Posterior vena cava (tissue), 2 donors: ENCODE measurements at places on chromosomes 11 and 22.
A peak's percentile ranks its signal among the peaks of the same experiment; 100 is the strongest.

DNA sequence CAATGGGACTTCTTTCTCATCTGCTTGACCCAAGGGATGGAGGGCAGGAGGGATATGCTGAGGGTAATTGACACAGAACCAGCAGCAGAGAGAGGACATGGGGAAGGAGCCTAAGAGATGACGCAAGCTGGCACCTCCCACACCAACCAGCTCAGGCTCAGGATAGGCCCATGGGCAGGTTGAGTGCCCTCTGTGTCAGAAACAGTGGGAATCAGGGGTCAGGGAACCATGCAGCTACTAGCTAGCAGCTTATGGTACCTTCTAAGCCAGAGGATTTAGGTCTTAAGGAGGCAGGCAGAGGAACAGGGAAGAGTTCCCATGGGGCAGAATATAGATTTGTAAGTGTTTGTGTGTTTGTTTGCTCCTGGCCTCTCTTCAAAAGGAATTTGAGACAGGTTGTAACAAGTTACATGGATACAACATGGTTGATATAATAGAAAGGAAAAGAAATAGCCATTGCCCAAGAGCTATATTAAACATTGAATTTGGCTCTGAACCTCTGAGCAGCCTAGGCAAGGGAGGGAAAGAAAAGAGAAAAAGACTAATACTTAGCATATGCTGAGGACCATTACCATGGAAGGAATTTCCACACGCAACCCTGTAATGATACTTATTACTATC lies 39.9 kb upstream of the NAV2 start:
- DNase-seq: no peak

GRCh38 chr11:122128146-122128545 lies 12.1 kb upstream of the BLID start:
- DNase-seq: no peak

- DNase-seq: no peak
Observed at GRCh38 chr11:18590571-18590970, 2.0 kb upstream of the UEVLD start.

DNA sequence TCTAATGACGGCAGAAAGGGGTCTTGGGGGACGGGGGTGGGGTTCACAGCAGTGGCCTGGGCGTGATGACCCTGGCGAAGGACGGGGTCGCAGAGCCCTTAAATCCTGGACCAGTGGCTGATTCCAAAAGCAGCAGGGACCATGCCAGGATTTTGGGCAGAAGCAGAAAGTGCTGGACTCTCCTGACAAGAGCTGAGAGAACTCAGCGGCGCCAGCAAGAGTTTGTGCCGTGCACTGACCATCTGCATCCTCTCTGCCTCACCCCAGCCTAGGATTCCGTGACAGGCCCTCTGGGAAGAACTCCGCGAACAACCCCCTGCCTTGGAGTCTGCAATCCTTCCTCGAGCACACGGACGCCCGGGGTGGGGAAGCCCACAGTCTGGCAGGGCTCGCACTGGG lies 644 bp upstream of the NDUFV1 start:
- DNase-seq: peak; percentile 81

DNA sequence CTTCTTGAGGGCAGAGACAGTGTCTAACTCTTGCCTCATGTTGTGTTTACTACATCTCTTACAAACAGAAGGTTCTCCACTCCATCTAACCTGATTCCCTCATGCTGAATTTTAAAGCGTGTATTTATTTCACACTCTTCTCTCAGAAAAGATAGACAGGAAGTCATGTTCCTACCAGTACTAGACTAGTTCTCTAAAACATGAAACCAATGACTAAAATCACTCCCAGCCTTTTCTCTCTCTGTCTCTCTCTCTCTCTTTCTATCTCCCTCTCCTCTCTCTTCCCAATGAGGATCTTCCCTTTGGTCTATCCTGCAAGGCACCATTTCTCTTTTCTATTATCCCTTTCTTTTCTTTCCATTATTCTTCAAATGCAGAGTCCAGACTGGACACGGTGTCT lies 391.9 kb upstream of the CADM1 start:
- DNase-seq: no peak

DNA sequence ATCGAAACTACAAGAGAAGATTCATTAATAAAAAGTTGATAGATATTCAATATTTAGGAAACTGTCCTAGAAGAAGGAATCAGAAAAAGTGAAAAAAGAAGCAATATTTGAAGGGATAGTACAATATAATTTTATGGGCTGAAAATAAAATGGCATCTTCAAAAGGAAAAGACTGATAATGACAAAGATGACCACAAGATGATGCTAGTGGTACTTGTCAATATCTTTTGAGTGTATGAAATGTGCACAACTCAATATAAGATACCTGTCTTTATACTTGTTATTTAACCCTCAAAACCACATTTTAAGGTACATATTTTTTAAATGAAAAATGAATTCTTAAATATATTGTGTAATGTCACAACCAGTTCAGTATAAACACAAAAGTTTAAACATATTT lies 1059.6 kb upstream of the RAG2 start:
- no peak for DNase-seq

GRCh38 chr11:130094614-130095013 lies 24.9 kb downstream of the APLP2 start:
- DNase-seq: no peak

DNA sequence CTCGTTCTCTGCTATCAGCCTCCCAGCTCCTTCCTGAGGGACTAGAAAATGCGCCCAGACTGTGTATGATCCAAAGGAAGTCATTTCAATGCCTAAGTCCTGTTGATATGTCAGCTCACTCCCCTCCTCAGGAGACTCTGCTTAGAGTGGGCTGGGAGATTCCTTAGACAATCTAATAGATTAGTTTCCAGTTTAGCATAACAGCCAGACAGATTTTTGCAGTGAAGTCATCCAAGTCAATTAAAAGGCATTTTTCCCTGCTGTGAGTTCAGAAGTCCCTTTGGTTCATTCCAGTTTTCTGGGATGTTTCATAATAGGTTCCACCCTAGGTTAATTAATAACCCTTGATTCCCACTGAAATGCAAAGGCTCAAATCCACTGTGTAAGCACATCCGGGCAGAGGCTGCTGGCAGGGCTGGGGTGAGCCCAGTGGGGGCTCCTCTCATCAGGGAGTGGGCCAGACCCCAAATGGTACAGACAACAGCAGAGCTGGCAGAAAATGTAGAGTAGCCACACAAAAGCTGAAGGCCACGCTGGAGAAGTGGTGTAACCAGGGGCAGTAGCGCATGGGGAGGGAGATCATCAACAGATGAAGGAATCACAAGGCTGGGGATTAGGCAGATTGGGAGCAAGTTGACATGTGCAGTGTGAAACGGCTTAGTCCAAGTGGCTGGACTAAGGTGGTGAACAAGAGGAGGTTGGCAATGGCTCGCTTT lies 90.6 kb downstream of the SYN3 start:
- DNase-seq: no peak

DNA sequence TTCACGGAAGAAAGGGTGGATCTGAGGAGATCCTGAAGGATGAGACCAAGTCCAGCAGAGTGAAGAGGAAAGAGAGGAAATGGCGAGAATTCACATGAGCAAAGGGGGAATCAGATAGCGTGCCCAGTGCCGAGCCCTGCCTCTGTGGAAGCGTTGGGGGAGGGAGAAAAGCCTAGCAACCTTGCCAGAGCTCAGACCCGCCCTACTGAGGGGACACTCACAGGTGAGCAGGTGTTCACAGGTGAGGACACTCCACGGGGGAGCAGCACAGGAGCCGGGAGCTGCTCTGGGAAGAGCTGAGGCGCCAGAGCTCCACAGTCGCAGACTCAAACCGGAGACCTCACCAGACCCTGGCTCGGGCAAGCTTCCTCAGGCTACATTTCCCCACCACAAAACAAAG lies 56.2 kb downstream of the MICAL3 start:
- no peak for DNase-seq

GRCh38 chr22:30340911-30341685 lies 14.4 kb upstream of the TBC1D10A start:
- no peak for DNase-seq

DNA sequence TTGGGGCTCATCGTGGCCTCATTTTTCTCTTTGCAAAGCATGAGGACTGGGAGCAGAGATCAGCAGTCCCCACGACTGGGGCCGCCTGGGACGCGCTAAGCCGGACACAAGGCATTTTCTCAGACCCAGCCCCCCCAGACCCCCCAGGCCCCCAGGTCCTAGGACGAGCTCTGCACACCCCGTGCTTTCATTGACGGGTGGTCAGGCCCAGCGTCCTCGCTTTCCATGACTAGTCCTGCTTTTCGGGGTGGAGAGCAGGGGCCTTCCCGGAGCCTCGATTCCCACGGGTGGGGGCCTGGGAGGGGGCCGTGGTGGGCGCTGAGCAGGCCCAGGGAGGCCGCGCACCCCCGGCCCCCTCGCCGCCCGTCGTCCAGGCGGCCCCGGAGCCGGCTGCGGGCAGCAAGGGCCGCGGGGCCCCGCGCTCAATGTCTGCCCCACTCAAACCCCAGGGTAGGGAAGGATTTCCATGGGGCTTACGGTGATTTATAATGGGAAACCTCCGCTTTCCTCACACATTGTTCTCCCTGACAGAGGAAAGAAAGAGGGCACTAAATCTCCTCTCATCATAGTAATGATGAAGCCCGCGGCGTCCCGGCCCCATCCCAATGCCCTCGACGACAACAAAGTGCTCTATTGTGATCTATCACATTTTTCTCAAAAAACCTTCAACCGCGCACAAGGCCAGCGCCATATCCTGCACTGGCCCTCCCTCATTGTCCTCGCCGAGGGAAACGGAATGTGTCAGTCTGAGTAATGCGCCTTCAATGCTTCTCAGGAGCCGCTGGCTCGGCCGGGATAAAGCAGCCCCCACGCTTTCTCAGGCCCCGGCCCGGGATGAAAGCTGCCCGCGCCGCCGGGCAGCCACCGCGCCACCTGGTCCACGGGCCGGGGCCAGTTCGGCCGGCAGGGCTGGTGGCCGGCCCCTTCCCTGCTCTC lies 10.4 kb upstream of the LINC01488 start:
- peak; percentile 58 for DNase-seq

GRCh38 chr11:120746836-120747609 lies 235.5 kb downstream of the GRIK4 start:
- DNase-seq: no peak

DNA sequence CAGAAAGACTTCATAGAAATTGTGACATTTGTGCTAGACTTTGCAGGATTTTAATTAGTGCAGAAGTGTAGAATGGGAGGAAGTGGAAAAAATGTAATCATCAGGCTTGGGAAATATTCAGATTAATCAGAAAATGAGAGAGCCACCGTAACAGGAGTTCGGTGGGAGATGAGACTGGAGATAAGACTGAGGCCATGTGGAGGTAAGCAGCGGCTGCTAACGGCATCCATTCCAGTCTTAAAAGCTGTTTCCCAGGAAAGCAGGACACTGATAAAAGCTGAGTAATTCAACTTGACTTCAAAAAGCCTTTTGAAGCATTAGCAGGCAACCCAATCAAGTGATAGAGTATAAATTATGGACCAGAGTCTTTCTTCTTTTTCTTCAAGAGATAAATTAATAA lies 369.9 kb downstream of the LUZP2 start:
- no peak for DNase-seq
